Panc1 (cell line): ENCODE measurements at places on chromosomes 5 and 9.

DNA sequence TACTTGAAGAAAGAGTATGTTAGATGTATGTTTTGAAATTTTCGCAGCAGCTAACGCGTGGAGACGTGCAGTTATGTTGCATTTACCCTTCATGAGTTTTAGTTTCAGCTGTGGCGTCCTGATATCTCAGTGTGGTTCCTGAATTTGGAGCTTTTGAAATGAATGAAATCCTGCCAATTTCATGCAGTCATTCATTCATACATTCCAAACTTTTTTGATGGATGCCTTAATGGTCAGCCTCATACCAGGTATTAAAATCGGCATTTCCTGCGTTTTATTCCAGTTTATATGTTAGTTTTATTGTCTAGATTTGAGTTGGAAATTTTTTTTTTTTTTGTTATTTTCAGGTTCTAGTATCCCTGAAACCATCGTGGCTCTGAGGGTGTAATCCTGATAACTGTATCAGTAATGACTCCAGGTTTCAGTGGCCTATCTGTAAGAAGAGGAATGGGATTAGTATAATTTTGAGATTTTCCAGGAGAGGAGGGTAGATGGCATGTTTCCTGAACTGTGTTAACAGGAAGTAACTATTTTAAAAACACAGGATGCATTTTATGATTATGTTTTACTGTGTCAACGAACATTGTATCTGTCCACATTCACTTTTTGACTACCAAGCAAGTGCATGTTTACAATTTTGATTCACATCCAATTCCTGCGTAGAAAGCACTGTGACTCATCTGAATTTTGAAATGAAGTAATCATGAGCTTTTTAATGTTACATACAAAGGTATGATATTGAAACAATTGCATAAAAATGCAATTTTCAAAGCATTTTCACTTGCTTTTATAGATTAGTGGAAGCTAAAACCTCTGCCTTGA is 1.0 kb downstream of the FOCAD start:
- DNase-seq = no peak

DNA sequence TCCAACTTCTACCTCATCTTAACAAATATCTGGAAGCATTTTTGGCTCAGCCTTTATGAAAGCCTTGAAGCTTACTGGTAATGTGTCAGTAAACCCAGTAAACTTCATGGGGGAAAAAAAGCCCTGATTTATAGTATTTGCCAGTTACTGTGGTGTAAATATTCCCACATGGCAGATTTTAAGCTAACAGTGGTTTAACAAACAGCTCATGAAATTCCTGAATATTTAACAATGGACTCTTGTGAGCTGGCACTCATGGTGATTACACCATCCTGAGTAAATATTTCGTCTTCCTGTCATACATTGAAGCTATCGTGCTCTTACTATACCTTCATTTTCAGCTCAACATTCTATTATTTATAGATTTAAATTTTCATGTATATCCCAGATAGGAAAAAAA is 57.0 kb upstream of the ACOT12 start:
- peak; percentile 59 for DNase-seq

DNA sequence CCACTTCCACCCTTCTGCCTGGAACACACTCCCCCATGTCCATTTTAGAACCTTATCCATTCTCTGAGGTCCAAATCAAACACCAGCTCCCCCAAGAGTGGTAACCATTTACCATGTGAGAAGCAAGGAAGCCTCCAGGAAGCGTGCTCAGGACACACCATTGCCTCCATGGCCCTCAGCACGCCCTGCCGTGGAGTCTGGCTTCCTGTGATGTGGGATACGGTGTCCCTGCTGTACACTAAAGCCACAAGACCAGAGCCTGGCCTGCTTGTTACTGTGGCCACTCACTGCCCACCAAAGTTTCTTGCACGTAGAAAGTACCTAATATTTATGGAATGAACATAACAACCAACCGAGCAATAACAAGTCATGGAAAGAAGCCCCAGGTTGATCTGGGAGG is 151.7 kb downstream of the SEMA5A start:
- no peak for DNase-seq

- no peak for DNase-seq
Measured at GRCh38 chr5:75324791-75325190, 12.2 kb upstream of the HMGCR start.

DNA sequence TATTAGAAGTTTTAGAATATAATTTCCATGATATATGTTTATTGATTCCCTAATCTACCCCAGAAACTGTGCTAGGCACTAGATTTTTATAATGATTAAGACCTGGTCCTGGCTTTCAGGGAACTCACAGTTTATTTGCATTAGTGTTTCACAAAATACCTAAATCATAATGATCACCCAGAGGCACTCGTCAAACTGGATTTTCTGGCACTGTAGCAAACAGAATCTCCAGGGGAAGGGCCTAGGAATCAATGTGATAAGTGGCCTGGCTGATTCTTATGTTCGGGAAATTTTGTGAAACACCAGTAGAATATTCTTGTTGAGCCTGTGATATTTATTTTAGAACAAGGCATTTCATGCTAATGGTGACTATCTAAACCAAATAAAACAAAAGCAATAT is 37.4 kb upstream of the SRP19 start:
- DNase-seq = no peak

GRCh38 chr5:142683881-142684505 is 1.9 kb downstream of the FGF1 start:
- DNase-seq = no peak

- DNase-seq = no peak
Measured at GRCh38 chr9:89969156-89969675, 364.4 kb downstream of the GADD45G start.

- DNase-seq = no peak
Measured at GRCh38 chr9:121285835-121286687, 18.1 kb downstream of the GSN start.

DNA sequence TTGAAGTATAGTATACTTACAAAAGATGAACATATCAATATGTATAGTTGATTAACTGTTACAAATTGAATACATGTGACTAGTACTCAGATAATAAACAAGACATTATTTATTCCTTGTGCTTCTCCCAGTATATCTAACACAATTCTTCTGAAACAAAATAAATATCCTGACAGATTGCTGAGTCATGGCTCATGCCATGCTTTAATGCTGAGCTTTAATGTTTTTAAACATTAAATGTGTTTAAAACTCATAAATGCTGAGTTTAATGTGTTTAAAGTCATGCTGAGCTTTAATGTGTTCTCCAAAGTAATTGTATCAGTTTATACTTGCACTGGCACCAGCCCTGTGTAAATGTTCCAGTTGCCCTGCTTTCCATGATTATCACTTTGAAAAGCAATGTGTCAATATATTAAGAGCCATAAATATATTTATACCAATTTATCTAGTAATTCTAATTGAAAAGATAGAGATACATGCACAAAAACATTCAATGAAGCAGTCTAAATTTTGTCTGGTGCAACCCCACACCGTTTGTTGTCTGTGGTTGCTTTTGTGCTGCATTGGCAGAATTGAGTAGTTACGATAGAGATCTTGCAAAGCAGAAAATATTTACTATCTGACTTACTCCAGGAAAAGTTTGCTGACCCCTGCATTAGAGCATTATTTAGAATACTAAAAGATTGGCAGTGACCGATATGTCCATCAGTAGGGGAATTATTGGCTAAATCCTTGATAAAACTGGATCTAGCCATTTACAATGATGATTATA is 15.7 kb downstream of the KIAA1958 start:
- DNase-seq = no peak
